ENCODE measurements at places on chromosomes 1 and 21.

DNA sequence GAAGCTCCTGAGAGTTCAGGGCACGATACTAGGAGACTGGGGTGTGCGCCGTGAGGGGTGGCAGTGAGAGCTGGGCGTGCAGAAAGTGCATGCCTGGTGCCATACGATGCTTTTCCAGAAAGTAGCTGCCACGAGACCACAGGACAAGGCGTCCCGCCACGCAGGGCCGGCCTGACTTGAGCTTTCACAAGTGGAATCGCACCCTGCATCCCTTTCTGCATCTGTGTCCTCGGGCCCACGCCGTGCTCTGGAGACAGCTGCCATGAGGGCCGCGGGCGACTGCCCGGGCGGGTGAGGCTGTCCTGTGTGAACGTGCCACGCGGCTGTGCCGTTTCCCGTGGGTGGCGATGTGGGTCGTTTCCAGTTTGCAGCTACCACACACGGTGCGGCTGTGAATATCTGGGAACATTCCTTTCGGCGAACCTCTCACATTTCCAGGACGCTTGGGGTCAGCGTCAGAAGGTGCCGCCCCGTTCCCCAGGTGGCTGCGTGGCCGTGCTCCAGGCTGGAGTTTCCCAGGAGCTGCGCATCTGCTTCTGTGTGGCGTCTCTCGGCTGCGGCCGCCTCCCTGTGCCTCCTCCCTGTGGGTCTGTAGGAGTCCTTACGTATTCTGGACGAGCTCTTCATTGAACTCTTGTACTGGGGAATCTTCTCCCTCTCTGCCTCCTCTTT lies 1.0 kb upstream of the PERM1 start:
- no peak for DNase-seq

DNA sequence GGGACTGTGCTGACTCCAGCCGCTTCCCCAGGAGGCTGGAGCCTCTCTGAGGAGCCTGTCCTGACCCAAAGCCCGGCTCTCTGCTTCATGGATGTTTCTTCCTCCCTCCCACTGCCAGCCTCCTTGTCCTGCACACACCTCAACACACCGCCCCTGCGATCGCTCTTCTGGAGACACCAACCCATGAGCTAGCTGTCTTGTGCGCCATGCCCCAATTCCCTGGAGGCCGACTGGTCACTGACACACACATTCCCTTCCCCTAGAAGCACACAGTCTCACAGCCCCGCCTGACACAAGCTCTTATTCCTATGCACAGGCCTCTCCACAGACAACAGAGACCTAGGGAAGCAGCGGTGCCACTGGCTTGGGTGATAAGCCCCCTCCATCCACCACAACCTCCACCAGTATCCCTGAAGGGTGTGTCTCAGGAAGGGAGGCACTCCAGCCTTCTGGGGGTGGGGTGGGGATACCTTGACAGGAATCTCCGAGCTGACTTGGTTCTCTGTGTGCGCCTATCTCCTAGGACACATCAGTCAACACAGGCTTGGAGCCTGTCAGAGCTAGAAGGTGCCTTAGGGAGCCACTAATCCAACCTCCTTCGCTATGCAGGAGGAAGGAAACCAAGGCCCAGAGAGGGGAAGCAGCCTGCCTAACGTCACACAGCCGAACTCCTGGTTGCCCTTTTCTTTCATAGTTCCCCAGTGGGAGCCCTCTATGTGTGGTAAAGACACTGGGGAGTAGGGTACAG lies 31.1 kb downstream of the AHDC1 start:
- no peak for DNase-seq

- DNase-seq: no peak
Observed at GRCh38 chr1:228096416-228097332, 6.5 kb downstream of the C1orf35 start.

DNA sequence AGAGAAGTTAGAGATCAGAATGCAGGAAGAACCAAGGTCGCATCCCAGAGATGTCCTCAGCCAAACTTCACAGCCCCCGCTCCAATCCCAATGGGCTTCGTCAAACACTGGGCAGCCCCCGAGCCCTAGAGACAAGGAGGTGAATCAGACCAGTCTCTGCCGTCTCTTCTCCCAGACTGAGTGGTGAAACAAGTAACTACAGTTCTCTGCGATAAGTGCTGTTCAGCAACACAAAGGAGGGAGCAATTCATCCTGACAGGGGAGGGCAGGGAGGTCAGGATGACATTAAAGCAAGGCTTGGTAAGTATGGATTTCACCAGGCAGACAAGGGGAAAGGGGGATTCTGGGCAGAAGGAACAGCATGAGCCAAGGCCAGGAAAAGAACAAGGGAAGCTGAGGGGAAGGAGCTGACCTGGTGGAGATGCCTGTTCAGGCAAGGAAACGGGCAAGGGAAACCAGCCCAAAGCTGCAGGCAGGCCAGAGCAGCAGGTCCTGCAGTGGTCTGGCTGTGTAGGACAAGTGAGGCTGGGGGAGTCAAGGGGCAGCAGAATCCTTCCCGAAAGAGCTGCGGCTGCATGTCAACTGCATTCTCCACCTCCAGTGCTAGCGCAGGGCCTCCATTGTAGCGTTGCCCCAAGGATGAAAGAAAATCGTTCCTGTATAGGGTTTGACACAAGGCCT lies 13.6 kb upstream of the ERI3 start:
- no peak for DNase-seq

- DNase-seq: no peak
Observed at GRCh38 chr1:153362187-153362775, 4.6 kb downstream of the S100A9 start.

- no peak for DNase-seq
Observed at GRCh38 chr1:40664791-40665190, 691 bp downstream of the RIMS3 start.

DNA sequence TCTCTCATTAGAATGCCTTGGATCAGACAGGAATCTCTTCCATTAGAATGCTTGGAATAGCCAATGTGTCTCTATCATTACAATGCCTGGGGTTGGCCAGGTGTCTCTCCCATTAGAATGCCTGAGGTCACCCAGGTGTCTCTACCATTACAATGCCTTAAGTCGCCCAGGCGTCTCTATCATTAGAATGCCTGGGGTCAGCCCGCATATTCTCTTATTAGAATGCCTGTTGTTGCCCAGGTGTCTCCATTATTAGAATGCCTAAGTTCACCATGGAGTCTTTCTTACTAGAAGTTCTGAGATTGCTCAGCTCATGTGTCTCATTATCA lies 60.2 kb downstream of the RNF187 start:
- DNase-seq: no peak
